ENCODE measurements at places on chromosomes 3 and 15.

DNA sequence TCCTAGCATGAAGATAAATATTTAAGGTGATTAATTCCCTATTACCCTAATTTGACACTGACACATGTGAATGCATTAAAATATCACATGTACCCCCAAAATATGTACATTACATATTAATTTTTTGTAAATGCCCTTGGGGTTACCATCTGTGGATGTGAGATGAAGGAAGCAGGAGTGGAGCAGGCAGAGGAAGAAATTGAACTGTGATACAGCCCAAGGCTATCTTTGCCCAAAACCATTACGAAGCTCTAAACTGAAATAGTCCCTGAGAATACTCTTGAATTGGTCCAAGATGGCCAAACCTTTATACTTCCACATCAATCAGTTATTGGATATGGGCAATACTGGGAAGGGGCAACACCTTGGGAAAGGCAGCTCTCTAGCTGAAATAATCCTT is 105.0 kb downstream of the CLASP2 start:
- no peak for DNase-seq

DNA sequence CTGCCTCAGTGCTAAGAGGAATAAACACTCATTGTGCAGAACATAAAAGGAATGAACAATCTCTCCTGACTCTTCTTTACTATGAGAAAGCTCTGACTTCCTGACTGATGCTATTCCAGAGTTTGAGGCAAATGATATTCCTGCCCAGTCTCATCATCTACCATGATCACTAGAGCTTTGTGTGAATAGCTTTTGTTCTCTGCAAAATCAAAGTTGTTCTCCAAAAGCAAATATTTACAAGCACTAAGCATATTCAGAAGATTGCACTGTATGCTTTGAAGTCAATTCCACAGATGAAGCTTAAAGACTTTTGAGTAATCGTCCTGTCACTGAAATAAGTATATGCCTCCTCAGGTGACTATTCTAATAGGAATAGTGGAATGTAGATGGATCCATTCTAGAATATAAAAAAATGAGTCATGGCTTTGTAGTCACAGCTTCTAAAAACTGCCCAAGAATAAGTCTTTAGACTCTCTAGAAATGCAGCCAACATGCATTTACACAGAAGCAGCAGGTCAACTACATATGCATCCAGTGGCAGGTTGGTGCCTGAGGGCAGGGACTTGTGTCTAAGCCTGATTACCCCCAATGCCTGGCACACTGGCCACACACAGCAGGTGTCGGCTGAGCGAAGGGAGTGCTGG is 34.6 kb downstream of the TNFAIP8L3 start:
- no peak for DNase-seq

GRCh38 chr3:43266451-43266850 is 19.9 kb upstream of the SNRK start:
- DNase-seq = no peak

DNA sequence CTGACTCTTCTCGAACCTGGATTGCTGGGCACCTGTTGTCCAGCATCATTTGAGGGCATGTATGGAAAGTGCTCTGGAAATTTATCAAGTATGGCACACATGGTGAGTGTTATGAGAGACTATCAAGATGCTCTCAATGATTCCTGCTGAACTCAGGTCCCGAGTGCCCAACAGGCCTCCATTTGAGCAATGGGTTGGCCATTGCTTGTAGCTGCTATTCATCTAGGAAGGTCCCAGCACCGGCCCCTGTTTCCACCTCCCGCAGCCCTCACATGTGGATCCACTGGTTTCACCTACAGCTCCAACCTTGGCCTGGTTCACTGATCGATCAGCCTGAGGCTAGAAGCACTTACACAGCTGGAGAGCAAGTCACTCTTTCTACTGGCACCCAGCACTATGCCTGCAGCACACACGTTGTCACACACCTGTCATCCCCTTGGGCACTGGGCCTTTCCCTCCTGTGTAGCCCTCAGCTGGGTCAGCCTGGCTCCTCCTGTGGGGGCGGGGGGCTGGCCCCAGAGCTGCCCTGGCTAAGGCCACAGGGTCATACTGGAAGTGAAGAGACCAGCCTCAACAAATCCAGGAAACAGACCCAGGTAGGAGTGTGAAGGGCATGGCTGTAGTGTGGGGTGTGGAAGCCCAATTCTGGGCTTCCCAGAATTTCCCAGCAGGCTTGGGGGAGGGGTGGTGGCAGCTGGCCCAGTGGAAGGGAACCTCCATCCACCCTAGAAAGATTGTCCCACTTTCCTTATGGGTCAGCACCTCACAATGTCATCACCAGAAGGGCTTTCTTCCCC is 41.7 kb upstream of the SMAD3 start:
- no peak for DNase-seq

DNA sequence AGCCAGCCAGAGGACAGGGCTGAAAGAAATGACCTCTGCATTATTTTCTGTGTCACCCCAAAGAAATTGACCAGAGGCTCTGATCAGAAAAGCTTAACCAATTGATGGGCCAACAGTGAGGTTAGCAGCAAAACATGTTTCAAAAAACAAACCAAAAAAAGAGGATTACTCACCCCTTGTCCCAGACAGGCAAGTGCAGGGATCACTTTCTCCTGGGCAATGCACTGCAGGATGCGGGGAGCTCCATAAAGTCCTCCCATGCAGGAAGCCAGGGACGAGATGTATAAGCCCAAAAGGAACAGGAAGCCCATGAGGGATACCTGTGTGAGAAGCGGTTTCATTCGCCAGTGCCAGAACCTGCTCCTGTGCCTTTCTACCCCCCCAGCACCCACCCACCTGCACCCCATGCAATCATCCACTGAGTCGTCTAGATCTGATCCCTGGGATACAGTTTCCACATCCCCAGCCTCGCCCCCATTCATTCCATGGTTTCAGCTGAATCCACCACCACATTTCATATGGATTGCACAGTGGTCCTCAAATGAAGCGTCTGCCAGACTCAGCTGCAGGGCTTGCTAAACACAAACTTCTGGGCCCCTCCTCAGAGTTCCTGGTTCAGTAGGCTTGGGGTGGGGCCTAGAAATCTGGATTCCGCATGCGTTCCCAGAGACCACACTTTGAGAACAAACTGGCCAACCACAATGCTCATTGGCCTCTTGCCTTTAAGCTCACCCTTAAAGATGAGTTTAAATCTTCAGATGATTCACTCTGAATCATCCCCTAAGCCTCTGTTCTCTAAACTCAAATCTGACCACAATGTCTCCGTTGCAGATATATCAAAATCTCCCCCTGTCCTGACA is 54.4 kb upstream of the HEG1 start:
- peak; percentile 33 for DNase-seq

GRCh38 chr3:10876661-10877060 is 60.6 kb downstream of the SLC6A11 start:
- no peak for DNase-seq

GRCh38 chr3:152811974-152812760 is 22.8 kb upstream of the P2RY1 start:
- DNase-seq = no peak

DNA sequence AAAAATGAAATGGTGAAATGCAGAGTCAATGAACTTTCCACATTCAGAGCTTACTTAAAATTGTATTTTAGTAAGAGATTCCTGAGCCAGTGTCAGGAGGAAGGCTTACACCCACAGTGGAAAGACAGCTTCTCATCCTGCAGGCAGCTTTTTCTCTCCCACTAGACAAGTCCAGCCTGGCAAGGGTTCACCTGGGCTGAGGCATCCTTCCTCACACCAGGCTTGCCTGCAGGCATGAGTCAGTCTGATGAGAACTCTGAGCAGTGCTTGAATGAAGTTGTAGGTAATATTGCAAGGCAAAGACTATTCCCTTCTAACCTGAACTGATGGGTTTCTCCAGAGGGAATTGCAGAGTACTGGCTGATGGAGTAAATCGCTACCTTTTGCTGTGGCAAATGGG is 3.1 kb downstream of the CCR4 start:
- no peak for DNase-seq

DNA sequence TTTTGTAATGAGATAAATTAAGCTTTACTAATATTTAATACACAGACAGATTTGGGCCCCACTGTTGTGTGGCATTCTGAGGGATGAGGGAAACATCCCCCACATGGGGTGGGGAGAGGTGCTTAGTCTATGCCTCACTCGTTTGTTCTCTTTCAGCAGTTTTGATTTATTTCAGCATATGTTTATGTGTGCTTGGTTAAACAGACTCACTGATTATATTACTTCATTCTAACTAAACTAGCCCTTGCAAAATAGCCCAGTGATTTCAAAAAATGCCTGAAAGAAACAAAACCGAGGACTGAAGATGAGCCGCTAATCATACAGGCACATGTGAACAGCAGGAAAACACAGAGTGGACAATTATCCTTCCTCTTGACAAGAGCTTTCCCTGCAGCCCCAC is 27.2 kb downstream of the TNFAIP8L3 start:
- DNase-seq = no peak

DNA sequence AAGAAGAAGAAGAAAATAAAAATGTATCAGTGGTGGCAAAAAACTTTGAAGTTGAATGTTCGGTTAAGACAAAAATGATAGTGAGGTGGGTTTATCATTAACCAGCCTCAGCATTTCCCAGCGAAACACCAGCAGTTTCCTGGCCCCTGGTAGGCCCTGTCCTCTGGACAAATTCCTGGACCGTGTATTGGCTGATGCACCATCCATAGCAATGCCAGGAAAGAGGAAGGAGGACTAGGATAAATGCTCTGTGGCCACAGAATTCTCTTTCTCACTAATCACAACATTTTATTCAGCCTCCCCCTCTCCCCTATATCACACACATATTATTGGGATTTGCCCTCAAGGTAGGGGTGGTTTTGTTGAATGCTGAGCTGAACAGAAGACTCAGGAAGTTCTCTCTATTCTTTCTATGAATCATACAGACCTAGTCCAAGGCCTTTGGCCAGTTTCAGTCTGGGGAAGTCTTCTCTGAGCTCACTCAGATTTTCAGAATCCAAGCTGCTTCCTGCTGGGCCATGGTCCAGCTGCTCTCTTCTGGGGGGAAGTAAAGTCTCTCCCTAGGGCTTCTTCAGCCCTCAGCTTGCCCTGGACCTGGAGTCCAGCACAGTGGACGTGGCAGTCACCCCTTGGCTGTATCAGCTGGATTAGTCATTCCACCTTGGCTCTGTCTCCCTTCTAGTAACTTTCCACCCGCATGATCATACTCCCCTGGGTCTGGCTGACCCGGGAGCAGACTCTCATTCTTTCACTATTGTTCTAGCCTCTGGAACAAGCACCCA is 27.6 kb downstream of the SLC28A1 start:
- no peak for DNase-seq

DNA sequence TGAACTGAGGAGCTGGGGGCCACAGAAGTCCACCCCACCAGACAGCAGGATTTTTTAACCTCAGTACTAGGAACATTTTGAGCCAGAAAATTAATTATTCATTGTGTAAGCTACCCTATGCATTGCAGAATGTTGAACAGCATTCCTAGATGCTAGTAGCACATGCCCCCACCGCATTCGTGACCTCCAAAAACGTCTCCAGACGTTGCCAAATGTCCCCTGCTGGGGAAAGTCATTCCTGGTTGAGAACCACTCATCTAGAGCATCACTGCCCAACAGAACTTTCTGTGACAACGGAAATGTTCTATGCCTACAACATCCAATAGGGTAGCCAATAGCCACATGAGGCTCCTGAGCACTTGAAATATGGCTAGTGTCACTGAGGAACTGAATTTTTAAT is 333.5 kb downstream of the FOXP1 start:
- no peak for DNase-seq

- DNase-seq = no peak
Observed at GRCh38 chr3:63094642-63095408, 183.3 kb upstream of the SYNPR start.

- DNase-seq = no peak
Observed at GRCh38 chr15:42133356-42133755, 23.1 kb downstream of the PLA2G4F start.

DNA sequence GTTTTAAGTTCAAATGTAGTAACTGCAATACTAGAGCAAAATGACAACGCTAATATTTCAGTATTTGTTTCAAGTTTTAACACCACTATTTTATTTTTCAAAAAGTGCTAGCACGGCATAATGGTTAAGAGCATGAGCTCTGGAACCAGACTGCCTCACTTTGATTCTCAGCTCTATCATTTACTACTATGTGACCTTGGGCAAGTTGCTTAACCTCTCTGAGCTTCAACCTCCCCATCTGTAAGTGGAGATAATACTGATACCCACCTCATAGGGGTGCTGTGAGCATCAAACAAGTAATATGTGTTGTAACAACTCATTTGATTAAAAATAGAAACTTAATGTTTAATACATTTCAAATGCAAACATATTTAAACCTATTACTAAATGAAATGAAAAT is 115.4 kb upstream of the NPHP3 start:
- no peak for DNase-seq

DNA sequence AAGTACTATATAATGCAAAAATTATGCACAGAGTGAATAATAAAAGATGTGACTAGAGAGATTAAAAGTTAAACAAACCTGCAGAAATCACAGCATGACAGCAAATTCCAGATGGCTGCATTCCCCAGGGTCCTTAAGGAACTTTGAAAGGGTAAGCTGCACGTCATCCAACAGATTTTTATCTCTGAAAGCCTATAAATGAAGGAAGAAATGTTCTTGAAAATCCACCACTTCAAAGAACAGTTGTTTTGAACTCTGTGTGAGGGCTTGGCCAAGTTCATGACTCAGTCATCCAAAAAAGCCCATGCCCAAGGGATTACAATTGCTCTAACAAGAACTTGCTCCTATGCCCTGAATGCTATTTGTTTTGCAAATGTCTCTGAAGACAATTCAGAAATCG is 603.6 kb downstream of the PLOD2 start:
- no peak for DNase-seq

DNA sequence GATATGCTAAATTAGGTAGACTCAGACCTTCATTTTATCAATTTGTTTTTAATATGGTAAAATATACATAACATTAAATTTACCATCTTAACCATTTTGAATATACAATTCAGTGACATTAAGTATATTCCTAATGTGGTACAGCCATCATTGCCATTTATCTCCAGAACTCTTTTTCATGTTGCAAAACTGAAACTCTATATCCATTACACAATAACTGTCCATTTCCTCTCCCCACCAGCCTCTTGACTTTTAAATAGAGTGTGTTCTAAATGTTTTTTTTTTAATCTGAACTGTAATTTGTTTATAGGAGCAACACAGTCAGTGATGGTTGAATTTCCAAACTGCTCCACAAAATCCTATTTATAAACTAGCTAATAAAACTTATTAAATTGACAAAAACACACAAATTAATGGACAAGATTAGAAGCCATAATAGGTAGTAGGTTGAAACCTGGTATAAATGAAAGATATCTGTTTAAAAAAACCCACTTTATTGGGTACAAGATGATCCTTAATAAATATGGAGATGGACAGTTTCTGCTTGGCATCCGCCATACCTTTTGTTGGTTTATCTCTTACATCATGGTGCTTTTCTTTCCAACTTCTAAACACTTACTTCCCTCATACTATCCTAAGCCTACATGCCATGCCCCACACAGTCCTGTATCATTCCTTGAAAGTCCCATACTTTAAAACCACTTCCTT is 142.4 kb downstream of the ZPLD1 start:
- DNase-seq = no peak

All from activated CD4-positive, alpha-beta T cell treated with anti-CD3 and anti-CD28 coated beads for 48 hours (primary cell).